GM12892 (cell line): ENCODE measurements at places on chromosomes 1 and 21.

DNA sequence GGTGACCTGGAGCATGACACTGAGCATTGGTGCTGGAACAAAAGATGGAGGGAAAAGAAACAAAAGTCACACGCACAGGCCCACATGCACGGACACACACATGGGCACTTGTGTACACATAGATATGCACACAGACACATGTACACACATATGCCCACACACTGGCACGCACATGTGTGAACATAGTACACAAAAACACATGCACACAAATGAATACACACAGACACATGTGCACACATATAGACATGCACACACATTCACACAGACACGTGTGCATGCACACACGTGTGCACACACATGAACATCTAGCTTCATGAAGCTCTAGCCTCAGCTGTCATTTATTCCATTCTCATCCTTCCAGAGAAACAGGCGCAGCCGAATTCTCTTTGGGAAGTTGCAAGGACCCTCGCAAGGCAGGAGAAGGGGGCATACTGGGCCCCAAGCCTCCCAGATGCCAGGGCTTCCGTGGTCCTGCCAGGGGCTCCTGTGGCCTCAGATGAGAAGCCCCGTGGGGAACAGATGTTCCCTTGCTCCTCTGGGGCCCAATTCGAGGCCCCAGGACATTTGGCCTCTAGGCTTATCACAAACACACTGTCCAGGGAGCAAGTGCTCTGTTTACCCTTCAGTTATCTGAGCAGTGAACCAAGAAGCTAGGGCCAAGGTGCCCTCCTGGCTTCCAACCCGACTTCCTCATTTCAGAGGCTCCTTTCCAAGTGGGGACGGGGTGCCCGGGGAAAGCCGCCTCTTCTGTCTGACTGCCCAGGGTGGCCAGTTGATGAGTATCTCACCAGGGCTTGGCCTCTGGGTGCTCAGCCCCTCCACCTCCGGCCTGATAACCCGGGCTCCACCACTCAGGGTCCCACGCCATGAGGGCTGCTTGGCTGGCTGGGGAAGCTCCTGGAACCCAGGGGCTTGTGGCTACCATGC lies 116.4 kb upstream of the ARHGEF16 start:
- DNase-seq, result no peak

- no peak for DNase-seq
These were observed 486.9 kb upstream of the DAB1 start for GRCh38 chr1:57910782-57911181.

- no peak for DNase-seq
These were observed 3.0 kb downstream of the PLA2G2A start for GRCh38 chr1:19976317-19977003.

DNA sequence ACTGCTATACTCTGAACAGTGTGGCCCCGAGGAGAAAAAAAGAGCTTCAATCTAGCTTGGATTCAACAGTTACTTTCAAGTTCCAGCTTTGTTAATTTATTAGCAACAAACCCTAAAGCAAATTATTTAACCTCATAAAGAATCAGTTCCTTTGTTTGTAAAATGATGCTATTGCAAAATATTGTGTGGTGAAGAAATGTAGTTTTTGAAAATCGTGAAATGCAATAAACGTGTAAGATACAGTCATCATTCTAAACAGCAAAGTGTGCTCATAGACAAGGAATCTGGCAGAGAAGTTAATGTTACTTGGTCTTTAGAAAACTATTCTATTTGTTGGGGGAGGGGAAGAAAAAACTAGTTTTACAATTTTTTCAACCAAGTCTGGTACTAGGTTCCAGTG lies 297.6 kb upstream of the ADGRL4 start:
- DNase-seq, result no peak

GRCh38 chr1:87450615-87451209 lies 122.0 kb downstream of the LMO4 start:
- DNase-seq, result no peak

DNA sequence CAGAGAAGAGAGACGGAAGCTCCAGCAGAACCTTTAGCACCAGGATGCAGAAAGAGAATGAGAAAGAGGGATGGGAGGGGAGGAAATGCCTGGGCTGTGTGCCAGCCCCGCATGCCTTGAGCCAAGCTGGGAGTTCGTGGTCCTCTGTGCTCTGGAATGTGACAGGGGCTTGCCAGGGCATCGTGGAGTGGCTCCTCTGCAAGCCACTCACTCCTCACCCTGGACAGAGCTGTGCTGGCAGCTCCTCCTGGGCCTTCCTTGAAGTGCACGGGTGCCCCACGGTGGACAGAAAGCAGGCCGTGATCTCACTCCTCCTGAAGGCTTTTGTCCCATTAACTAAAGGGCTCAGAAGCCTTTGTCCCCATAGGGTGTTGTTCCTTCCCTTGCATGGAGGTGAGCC lies 34.8 kb upstream of the PRELP start:
- no peak for DNase-seq

GRCh38 chr21:37365517-37366481 lies 774 bp upstream of the DYRK1A start:
- no peak for DNase-seq

- no peak for DNase-seq
These were observed 15.5 kb upstream of the PDC start for GRCh38 chr1:186476264-186477040.

DNA sequence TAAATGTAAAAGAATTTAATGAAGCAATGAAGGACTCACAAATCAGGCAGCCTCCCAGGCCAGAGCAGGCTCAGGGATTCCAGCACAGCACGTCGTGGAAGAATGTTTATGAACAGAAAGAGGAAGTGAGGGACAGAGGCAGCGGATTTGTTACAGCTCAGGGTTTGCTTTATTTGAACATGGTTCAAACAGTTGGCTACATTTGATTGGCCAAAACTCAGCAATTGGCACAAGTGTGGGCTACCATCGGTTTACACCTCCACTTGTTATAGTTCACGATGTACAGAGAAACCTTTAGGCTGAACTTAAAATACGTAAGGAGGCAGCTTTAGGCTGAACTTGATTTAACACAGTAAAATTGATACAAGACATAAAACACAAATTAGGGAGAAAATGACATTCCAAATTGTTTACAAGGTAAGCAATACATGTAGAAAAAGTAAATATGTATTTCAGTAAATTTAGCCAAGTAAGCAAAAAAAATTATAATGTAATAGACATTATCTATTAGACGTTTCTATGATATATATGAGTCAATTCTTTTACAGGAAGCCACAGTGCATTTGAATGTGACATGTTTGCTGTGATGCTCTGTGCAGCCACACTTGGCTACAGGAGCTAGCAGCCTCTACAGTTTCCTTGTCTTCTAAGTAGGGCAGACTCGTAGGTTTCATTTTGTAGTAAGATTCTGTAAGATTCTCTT lies 126.5 kb downstream of the ADSS2 start:
- DNase-seq, result no peak

DNA sequence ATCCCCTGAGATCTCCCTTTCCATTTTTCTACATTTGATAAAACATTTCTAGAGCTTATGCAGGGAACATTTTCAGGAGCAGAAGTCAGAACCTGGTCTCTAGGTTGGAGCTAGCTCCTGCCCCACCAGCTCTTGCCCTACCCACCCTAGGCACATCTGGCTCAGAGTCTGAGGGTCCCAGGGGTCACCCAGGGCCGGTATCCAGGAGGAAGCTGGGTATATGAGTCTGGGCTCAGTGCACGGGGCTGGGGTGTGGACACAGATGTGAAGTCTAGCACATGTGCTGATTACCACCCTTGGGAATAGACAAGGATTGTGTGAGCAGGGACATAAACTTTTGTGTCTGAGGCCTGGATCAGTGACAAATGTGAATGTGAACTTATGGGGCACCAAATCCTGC lies 95.4 kb downstream of the MATN1 start:
- no peak for DNase-seq

DNA sequence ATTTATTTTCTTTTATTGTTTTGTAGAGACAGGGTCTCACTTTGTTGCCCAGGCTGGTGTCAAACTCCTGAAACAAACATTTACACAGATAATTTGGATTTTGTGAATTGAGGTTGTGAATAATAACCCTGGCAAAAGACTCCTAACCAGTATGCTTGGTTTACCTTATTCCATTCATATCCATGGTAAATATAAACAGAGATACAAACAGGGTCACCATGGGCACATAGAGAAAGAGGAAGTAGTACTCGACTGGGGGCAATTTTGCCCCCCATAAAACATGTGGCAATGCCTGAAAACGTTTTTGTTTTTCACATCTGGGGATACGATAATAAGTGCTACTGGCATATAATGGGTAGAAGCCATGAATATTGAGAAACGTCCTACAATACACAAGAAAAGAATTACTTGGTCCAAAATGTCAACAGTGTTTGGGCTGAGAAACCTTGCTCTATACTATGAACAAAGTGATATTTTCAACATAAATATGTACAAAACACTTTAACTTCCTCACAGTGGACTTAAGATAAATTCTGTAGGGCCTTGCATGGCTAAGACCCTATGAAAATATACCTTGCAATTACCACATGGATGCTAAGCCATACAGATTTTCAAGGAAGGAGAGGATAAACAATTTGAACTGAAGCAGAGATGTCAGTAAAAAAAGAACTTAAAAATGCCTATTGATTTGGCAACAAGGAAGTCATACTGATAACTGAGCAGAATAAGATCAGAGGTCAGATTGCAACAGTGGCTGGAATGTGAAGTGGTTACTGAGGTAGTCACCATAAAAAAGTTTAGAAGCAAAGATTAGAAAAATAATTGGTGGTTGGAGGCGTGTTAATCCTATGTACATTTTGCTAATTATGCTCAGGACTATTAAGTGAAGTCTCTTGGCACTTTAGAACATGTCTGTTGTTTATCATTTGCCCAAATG lies 27.4 kb upstream of the ASPM start:
- DNase-seq, result no peak

DNA sequence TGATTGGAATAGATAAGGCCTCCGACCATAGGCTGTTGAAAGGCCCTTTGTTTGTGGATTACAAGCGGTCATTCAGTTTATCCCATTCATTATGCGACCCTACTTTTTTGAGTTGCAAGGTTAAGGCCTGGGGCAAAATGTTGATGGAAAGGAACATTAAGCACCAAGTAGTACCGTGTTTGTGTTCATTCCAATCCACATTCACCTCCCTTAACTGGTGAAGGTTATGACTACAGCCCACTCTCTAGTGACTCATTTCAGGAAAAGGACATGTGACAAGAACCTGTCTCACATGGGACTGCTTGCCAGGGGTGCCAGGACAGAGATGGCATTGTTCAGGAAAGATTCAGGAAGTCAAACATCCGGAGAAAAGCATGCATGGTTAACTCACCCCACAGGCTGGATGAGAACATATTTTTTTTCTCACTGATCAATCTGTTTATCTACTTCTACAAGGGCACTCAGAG lies 81.6 kb downstream of the CD58 start:
- no peak for DNase-seq

GRCh38 chr21:38342739-38343138 lies 85.9 kb downstream of the KCNJ15 start:
- no peak for DNase-seq

GRCh38 chr21:32812035-32812434 lies 40.5 kb upstream of the PAXBP1 start:
- no peak for DNase-seq

GRCh38 chr1:103075316-103076000 lies 32.9 kb downstream of the COL11A1 start:
- no peak for DNase-seq

DNA sequence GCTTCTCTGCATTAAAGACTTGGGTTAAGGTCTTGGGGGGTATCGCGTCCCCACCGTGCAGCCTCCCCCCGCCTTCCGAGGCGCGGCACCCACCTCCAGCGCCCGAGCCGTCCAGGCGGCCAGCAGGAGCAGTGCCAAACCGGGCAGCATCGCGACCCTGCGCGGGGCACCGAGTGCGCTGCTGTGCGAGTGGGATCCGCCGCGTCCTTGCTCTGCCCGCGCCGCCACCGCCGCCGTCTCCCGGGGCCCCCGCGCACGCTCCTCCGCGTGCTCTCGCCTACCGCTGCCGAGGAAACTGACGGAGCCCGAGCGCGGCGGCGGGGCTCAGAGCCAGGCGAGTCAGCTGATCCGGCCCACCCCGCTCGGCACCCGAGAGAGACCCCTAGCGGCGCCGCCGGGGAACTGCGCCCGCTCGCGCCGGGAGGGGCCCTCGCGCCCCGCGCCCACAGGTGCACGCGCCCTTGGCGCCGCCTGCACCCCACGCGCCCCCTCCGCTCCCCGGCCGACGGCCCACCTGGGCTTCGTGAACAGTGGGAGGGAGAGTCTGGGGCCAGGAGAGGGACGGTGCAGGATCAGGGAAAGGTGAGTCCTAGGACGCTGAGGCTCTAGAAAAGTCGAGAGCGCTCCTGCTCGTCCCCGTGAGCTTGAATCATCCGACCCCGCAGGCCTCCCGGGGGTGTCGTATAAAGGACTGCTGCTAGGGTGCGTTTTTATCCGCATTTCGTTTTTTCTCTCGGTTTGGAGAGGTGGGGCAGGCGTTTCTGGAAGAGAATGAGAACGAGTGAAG lies at the start of gene APP:
TSS of gene APP (minus strand) at position 300 of the 787 bp plus-strand sequence. CDS start at position 150, 150 bp downstream.
- peak; percentile 95 for DNase-seq

GRCh38 chr21:15141261-15141970 lies 76.6 kb upstream of the NRIP1 start:
- DNase-seq, result no peak

DNA sequence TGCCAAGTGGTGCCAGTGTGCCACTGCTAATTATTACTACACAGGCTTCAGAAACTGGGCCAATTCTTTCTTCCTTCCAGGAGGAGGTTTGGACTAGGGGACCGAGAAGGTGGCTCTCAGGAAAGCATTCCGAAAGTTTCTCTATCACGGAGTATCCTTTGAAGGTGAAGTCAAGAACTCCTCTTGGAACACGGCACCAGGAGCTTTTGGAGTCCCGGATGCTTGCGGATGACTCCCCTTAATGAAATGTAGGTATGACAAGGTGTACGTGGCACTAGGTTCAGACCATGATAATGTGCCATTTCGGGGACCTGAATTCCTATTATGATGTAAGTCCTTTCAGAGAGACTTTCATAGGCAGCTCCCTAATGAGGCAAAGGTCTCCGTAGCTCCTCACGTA lies 634.1 kb downstream of the KIF26B start:
- no peak for DNase-seq

DNA sequence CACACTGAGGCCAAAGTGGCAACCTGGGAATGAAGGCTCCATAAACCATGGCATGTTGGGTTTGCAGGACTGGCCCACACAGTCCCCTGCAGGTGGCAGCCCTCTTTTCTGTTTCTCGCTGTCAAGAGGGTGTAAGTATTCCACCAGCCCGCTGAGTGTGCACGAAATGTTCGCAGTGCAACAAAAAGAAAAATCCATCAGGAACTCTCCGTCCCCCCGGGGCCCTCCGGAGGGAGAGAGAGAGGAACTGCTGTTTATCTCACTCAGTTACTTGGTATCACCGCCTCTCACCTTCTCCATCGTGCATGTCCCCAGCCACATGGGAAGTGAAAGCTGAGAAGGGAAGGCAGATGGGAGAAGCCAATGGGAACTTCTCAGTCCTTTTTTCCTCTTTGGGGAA lies 38.3 kb downstream of the NCF2 start:
- DNase-seq, result no peak

GRCh38 chr21:33578959-33579542 lies 9.4 kb downstream of the DONSON start:
- no peak for DNase-seq

DNA sequence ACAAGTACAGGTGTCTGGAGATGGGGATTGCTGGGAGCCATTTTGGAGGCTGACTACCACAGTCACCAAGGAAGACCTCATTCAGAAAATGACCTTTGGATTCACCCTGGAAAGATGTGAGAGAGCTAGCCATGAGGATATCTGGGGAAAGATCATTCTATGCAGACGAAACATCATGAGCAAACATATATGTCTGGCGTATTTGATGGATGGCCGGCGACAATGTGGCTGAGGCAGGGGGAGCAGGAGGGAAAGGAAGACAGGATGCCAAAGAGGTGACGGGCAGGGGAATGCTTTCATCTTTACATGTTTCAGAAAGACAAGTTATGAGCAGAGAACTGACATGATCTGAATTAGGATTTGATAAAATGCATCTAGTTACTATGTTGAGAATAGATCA lies 61.5 kb upstream of the SOX13 start:
- DNase-seq, result no peak
